ENCODE measurements at places on chromosomes 6 and 20.

DNA sequence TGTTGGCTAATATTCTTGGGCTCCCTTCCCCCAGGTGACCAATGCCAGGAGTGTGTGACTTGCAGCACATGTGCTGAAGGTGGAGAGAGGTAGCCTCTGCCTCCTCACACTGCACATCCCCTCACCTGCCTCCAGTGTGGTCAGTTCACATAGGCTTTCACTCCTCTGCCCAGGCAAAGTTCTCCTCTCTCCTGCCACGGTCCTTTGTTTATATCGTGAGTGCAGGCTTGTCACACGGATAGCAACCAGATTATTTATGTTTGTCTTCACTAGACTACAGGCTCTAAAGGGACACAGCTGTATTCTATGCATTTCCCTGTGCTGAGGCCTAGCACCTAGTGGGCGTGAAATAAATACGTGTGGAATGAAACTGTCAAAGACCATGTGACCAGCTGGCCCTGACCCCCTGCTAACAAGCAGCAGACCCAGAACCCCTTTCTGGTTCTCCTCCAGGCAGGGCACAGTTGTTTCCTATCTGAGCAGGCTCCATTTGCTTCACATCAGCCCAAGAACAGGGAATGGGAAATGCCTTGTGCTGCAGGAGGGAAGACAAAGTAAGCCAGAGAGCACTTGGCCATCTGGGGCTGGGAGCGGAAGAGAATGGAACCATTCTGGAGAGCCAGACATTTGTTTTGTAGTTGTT lies 42.3 kb downstream of the UNC5CL start:
- no peak overlapping the region for H3K27ac ChIP-seq
- H3K4me1 ChIP-seq = no peaks in the 10 kb centered on the region
- no peak overlapping the region for H3K4me3 ChIP-seq
- H3K36me3 ChIP-seq = no peaks in the 10 kb centered on the region
- no peaks in the 10 kb centered on the region for H3K27me3 ChIP-seq

DNA sequence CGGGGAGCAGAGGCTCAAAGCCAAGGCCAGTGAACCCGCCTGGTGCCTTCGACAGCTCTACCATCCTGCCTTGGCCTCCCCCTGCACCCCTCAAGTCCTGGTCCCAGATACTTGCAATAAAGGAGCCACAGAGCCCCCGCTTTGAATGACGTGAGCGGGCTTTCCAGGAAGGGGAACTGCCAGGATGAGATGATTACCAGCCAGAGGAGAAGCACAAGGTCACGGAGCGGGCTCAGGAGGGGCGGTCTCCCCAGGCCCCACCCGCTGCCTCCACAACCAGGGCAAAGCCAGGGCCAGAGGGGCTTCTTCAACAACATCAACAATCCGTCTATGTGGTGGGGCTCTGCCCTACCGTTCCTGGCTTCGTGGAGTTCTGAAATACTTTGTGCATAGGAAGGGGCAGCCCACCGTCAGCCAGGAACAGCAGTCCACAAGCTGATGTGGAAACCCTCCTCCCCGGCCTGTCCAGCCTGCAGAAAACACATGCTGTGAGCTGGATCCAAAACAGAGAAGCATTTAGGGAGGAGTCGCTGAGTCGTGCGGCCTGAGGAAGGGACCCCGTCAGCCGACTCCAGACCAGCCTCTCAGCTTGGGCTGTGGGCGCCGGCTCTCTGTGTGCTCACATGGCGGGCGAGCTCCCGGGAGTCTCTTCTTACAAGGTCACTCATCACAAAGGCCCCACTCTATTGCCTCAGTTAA lies 392.5 kb downstream of the CDH4 start:
- no peaks in the 10 kb centered on the region for H3K27me3 ChIP-seq
- H3K4me3 ChIP-seq = no peak overlapping the region
- H3K36me3 ChIP-seq = no peaks in the 10 kb centered on the region
- no peak for DNase-seq
- H3K27ac ChIP-seq = no peak overlapping the region

GRCh38 chr6:52076791-52077179 lies 10.6 kb downstream of the PKHD1 start:
- no peak for DNase-seq
- H3K27ac ChIP-seq = no peak overlapping the region
- peaks cover 9% of the 10 kb centered on the region for H3K27me3 ChIP-seq
- no peaks in the 10 kb centered on the region for H3K4me1 ChIP-seq

DNA sequence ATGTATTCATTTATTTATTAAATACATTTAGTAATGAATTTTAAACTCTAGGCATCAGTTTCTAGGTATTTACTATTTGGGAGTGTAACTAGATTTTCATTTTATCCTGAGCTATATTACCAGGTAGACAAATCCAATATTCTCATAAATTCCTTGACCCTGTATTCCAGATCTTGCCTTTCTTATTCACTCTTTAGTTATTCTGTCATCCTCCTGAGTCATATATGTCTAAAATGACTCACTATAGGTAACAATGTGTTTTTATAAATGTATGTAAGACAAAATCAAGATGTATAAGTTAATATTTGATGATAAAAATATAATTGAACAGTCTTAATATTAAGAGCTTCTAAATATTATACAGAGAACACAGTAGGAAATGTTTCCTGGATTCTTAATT lies 642.1 kb upstream of the NRSN1 start:
- no peaks in the 10 kb centered on the region for H3K36me3 ChIP-seq
- DNase-seq = no peak
- no peaks in the 10 kb centered on the region for H3K4me1 ChIP-seq
- H3K27me3 ChIP-seq = no peaks in the 10 kb centered on the region
- no peak overlapping the region for H3K4me3 ChIP-seq

GRCh38 chr20:61925555-61926252 lies 140.0 kb downstream of the TAF4 start:
- H3K27me3 ChIP-seq = no peaks in the 10 kb centered on the region
- H3K4me1 ChIP-seq = no peaks in the 10 kb centered on the region
- no peak for DNase-seq
- H3K4me3 ChIP-seq = no peak overlapping the region
- H3K27ac ChIP-seq = no peak overlapping the region

Data from natural killer cell (primary cell).